ENCODE measurements at places on chromosomes 6 and 20.

DNA sequence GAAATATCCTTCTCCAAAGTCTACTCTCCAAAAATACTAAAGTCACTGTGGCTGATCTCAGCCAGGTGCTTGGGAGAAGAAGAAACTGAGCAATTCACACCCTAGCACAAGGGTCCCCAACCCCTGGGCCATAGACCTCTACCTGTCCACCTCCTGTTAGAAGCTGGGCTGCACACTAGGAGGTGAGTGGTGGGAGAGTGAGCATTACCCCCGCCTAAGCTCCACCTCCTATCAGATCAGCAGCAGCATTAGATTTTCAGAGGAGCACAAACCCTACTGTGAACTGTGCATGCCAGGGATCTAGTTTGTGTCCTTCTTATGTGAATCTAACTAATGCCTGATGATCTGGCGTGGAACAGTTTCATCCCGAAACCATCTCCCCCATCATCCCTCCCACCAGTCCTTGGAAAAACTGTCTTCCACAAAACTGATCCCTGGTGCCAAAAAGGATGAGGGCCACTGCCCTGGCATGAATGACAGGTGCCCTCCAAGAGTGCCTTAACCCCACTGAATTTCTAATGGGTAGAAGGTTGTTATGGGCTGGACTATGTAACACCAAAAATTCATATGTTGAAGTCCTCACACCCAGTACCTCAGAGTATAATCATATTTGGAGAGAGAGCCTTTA lies 109.2 kb upstream of the CDYL start:
- no peak for DNase-seq

DNA sequence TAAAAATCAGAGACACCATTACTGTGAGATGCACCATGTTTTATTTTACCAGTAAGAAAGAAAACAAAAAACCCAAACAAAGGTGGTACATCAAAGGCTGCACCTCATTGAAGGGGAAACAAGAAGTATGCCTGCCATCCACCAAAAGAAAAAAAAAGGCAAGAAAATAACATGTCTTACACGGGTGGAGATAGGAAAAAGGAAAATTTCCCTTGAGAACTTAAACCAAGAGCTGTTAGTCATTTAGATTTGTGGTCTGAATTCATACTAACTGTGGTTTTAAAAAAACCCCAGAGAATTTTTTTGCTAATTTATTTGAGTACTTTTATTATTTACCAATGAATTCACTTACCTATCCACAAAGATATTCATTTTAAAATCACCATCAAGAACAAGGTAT lies 144.0 kb downstream of the LRRC1 start:
- DNase-seq, result no peak

DNA sequence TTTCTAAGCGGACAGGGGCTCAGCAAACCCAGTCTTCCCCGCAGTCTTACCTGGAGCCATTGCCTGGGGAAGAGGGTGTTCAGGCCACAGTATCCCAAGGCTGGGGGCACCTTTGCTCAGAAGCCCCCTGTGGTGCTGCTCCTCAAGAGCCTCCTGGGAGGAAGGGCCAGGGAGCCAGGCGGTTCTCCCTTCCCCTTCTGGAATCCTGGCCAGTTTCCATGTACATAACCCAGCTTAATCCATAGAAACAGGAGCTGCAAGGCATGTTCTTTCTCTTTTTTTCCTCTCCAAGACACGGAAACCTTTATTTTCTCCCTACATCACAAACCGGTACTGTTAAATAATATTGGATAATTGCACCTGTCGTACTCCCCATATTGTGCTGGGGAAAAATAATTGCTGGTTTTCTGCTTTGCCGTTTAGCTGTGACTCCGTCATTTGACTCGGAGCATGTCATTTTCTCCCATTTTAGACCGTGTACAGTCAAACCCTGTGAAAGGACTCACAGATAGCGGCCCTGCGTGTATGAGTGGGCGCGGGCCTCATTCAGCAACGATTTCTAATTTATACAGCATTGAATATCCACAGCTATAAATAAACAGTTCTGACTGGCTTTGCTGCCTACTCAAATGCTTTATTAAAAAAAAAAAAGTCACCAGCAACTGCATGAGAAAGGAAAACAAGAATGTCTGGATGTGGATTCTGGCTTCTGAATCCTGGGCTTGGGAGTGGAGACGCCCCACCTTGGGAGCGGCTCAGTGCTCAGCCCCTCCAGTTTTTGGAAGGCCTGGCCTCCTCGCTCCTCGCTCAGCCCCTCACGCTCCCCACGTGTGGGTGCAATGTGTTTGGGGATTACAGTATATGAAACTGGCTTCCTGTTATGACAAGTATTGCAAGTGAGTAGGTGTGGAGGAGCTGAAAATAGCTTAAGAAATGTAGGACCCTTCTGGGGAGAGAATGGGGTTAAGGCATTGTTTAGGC lies 67.3 kb downstream of the ADTRP start:
- DNase-seq, result no peak

DNA sequence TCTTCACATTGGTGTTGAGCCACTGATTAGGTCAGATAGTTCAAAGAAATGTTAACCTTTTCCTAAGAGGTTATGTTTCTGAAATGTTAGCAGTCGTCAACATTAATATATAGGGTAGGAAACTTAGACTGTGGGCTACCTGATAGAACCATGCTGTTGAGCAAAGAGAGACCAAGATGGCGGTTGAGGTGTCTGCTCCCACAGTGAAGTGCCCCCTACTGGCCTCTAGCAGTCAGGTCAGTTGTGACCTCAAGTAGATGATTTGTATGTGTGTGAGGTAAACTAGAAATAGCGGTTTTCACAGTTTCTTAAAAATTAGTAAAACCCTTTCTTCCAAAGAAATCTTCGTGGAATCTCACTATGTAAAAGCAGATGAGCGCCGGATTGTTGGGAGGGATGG lies 40.3 kb downstream of the MTHFD1L start:
- no peak for DNase-seq

DNA sequence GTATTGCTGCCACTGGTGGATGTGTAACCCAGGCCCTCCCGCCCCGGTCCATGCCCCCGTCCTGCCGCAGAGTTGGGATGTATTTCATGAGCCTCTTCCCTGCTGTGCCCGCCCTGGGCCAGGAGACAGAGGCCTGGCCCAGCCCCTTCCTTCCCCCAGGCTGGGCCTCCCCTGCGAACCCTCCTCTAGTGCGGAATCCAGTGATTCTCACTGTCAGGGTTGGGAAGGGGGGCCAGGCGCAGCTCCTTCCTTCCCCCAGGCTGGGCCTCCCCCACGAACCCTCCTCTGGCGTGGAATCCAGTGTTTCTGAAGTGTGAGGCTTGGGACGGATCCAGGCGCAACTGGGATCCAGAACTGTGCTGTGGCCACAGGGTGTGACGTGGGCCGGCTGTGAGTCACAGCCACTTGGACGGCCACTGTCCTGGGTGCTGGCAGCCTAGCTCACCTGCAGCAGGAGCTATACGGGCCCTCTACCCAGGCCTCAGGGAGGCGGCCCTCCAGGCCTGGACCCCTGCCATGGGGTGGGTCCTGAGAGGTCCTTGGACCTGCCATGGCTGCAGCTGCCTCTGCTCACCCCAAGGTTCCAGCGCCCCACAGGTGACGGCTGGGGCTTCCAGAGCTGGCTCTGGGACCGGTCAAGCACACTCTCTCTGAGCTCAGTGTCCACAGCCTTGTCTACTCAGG lies 28.3 kb downstream of the COL20A1 start:
- DNase-seq, result no peak

- no peak for DNase-seq
These were observed 32.1 kb upstream of the IYD start for GRCh38 chr6:150336708-150337107.

DNA sequence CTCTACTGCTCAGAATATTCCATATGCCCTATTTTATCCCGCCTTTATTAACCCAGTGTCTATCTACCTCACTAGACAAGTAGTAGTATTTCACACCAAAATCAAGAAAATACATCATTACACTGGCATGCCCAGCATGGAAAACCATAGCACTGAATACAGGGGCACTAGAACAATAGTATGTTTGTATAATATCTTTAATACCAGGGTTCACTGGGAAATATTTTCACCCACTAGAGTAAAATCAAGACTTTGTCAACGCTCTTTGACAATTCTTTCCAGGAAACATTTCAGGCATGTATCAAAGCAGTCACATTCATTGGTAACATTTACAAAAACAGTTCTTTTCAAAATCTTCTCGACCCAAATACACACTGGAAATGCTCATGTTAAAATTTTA lies 119.3 kb upstream of the BEND6 start:
- no peak for DNase-seq

DNA sequence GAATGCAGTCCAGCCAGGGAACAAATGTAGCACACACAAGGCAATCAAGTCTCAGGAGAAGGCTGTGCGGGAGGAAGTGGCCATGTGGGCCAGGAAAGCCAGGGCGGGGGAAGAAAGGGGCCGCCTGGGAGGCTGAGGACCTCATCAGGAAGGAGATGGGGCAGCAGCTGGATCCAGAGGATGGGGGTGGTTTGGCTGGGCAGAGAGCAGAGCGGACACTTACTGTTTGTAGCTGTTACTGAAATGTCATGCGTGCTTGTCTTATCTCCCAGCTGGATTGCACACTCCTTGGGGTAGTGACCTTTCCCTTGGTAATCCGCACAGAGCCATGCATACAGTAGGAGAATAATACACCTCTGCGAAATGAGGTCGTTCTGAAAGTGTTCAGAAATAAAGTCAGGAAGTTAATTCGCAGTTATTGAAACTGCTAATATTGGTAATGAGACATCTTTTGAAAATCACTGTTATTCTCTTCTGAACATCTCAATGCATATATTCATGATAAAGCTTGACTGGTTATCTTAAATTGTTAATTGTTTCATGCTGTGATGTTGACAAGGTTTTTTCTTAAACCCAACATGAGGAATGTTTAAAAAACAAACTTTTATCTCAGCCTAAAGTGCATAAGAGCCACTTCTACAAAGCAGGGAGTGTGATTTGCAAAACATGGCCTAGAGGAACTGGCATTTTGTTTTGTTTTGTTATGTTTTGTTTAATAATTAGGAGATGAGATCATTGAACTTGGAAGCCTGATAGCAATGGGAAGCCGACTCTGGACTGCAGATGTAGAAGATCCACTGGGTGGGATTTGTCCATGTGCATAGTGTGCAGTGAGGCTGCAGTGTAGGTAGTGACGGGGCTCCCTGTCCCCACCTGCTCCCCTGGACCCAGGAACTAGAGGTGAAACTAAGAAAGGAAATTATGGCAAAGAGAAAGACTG lies 18.0 kb upstream of the MAP3K4 start:
- DNase-seq, result no peak

DNA sequence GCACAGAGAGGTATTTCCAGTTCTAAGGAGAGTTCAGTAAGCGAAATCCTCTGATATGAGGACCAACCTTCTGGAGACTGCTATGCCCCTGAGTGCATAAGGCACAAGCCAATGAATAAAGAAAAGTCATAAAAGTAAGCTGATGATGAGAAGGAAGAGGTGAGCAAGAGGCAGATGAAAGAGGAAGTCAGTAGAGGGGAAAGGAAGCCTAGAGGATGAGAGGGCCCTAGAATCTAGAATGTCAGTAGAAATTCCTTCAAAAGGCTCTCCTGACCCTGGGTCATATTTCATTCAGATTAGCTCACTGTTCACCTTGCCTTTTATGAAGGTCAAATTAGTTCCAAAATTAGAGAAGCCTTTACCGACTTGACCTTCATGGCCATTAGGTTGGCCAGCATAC lies 209.2 kb downstream of the CD83 start:
- no peak for DNase-seq

DNA sequence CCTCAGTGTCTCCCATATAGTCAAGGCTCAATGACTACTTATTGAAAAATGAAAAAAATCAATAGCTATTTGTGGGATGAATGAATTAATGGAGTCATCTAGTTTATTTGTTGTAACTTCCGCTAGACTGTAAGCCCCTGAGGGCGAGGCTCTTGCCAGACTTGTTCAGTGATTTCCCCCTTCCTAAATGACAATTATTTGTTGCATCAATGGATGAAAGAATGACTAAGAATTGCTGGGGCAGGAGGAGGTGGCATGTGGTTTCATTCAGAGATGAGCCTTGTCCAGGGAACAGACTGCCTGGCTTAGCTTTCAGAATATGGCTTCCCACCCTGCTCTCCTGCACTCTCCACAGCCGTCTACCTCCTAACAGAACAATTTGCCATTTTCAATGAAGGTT lies 1.1 kb upstream of the PRELID3B start:
- no peak for DNase-seq

GRCh38 chr20:677957-678356 lies 2.4 kb upstream of the SCRT2 start:
- DNase-seq, result no peak

DNA sequence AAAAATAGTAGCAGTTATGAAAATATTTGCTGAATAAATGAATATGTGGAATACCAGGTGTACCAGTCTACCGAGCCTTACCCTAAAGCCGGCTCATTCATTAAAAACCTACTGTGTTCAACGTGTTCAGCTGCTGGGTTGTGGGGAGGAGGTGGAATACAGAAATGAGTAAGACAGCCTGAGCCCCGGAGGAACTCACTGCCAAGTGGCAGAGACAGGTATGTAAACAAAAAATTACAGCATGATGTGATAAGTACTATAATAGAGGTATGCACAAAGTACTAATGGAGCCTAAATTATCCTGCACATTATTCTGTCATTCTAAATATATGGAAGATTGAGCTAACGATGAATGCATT lies 6.8 kb upstream of the ADTRP start:
- DNase-seq, result no peak

- DNase-seq, result no peak
These were observed 222.2 kb downstream of the PREX1 start for GRCh38 chr20:48605364-48606171.

DNA sequence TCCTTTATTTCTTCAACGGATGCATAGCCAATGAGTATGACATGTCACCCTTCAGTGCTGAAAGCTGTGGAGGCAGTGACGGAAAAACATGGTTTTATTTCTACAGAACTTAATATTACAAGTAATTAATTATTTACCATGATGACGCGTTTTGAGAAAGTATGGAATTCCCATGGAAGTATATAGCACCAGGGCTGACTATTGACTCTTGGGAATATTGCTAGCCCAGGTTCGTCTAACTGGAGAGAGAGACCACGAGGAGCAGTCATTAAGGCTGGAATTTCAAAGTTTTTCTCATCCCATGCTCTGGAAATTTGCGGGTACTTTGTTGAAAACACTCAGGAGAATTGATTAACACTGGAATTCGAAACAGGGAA lies 155.2 kb upstream of the PRSS16 start:
- DNase-seq, result no peak

- DNase-seq, result no peak
These were observed 48.9 kb downstream of the MYB start for GRCh38 chr6:135229996-135230395.

DNA sequence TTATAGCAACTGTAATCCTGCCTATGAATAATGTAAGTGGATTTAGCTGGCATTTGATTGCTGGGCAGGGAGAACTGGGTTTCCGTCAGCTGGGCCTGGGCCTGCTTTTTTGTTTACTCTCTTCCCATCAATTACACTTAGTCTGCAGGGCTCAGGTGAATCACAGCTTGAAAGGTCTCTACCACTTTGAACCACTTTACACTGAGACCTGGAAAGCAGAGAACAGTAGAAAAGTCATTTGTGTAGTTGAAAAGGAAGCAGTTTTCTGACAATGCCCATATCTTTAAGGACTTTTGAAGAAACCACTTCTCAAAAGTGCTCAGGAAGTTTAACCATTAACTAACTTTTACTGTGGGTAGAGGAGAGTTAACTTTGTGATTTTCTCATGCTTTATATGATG lies 315.4 kb upstream of the SASH1 start:
- no peak for DNase-seq

GRCh38 chr6:119105282-119105681 lies 26.8 kb upstream of the FAM184A start:
- no peak for DNase-seq

Data from cortex of kidney (tissue), 1 donor.